Fibroblast of skin of right quadriceps (primary cell): ENCODE measurements at places on chromosomes 13 and 19.
A peak's percentile ranks its signal among the peaks of the same experiment; 100 is the strongest.

GRCh38 chr19:50729894-50730293 is 6.7 kb downstream of the CLEC11A start:
- DNase-seq = no peak

DNA sequence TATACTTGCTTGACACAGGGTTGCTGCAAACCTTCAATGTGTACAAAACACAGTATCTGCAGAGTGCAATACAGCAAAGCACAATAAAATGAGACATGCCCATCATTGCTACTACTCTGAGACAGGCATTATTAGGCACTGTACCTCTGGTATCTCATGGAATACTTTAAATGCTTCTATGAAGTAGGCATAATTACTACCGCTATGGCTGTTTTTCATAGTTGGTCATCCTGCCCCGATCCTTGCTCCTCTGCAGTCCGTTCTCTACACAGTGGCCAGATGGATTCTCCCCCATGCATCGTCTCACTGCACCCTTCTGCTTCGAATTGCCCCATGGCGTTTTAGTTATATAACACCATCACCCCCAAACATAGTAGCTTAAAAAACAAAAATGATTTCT is 83.0 kb upstream of the UBL3 start:
- DNase-seq = no peak

DNA sequence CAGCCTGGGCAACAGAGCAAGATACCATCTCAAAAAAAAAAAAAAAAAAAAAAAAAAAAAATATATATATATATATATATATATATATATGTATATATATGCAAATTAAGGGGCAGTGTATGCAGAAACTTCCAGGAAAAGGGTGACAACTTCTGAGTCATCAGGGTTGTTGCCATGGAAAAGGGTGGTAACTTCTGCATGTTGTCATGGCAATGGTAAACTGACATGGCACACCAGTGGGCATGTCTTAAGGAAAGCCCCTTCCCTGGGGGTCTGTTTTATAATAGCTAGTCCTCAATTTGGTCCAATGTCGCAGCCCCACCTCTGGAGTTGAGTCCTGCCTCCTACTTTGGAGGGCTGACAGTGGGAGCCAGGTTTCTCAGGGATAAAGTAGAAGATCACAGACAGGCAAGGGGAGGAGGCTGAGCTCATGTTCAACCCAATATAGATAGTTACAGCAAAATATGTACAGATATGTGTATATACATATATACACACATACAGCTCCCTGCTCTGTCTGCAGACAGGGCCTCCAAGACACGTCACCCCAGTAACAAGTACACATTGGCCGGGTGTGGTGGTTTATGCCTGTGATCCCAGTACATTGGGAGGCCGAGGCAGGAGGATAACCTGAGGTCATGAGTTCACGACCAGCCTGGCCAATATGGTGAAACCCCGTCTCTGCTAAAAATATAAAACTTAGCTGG is 7.2 kb upstream of the FCHO1 start:
- DNase-seq = peak; percentile 49

- DNase-seq = no peak
Observed at GRCh38 chr19:45668342-45668871, 386 bp downstream of the GIPR start.

- no peak for DNase-seq
Observed at GRCh38 chr19:1507192-1507660, 5.6 kb downstream of the ADAMTSL5 start.

- no peak for DNase-seq
Observed at GRCh38 chr13:34935841-34936240, 6.2 kb upstream of the NBEA start.

- no peak for DNase-seq
Observed at GRCh38 chr13:37599519-37599918, 951 bp upstream of the POSTN start.

- no peak for DNase-seq
Observed at GRCh38 chr13:62280590-62280989, 864.9 kb upstream of the PCDH20 start.

DNA sequence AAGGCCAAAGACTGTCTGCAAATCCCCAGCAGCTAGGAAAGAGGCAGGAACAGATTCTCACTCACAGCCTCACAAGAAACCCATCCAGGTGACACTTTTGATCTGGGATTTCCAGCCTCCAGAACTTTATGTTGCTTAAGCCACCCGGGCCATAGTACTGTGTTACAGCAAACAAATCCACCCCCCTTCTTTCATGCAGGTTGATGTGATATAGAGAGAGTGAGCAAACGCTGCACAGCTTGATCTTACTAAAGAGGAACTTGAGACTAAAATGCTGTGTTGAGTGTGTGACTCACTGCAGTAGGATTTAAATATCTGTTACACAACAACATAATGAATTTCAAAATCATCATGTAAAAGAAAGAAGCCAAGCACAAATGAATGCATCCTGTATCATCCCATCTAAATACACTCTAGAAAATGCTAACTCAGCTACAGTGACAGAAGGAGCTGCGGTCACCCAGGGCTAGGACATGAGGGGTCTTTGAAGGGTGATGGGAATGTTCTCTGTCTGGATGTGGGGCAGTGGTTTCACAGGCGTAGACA is 32.2 kb downstream of the RCBTB2 start:
- peak; percentile 88 for DNase-seq

DNA sequence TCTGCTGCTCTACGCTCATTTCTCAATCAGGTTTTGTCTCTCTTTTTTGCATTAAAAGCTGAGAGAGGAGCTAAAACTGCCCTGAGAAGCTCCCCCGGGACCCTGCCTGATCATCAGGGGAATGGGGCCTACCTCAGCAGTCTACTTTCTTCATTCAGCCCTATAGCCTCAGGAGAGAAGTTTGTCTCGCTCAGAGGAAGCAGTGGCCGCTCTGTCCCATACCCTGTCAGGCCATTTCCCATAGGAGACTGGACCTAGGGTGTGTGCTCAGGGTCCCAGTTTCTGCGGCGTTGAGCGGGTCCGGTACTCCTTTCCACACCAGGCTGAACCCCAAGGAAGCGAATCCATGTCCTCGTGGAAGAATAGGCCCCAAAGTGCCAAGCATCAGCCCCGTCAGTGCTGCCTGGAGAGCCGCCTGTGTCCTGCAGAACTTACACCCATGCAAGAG is 21.7 kb downstream of the UBE2L5 start:
- no peak for DNase-seq

DNA sequence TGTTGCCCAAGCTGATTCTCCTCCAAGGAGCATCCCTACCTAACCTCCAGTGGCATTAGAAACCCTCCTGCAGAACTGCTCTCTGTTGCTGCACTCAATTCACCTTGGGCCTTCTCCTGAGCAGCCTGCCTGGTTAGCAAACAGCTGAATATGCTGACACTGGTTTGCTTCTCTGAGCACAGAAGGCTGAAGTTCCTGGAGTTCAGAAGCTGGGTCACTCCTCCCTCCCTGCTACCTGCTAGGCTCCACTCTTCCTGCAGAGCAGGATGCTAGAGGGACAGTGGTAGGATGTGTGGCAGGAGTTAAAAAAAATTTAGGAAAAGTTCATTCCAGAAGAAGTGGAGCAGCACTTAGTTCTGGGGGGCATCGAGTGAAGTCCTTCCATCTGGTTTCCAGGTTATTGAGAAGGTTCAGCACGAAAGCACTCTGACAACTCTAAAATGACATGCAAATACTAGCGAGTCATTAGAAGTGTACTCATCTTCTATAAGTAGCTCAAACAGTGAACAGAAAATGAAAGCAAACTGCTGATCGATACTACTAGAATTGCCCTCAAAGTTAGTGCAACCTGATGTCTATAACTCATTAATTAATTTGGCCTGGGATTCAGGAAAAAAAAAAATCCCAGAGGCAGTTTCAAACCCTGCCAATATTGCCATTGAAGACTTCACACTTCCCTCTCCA is 293.7 kb downstream of the POU4F1 start:
- DNase-seq = no peak

- DNase-seq = no peak
Observed at GRCh38 chr19:2416321-2417097, 10.9 kb downstream of the TIMM13 start.

DNA sequence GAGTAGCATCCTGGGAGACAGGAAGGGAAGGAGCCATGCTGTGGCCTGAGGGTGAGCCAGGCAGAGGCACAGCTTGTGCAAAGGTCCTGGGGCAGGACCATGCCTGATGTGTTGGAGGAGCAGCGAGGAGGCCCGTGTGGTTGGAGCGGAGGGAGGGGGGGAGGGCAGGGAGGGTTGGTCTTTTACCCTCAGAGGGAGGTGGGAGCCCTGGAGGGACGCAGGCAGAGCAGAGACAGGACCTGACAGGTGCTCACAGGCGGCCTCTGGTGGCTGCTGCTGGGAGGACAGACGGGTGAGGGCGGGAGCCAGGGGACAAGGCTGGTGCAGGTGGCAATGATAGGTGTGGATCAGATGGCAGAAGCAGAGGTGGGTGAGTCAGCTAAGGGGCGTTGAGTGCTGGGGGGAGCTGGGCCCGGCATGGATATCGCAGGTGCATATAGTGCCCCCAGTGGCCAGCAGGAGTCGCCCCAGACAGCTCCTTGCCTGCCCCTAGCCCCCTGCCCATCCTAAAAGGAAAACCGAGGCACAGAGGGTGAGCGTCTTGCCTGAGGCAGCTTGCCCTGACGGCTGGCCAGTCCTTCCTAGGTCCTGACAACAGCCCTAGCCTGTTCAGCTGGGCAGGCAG is 9.8 kb upstream of the GNA15 start:
- peak; percentile 20 for DNase-seq

- no peak for DNase-seq
Observed at GRCh38 chr13:39385154-39385553, 217.8 kb downstream of the LHFPL6 start.

DNA sequence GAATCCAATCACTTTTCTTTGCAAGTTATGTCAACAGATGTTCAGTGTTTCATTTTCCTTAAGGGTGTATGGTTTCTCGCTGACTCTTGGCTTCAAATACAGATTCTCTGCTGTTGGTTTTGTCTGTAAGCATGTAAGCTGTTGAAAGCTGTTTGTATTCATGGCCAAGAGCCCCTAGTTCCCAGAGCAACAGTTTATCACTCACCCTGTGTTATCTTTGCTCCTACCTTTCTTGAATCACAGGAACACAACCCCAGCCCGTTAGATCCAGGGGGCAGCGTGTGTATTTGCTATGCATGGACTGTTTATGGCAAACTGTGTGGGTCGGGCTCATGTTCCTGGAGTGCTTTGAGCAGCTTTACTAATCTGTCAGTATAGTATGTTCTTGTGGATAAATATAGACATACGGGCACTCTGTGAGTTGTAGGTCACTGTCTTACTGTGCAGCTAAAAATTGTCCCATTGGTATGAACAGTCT is 28.9 kb downstream of the FRY start:
- DNase-seq = no peak

GRCh38 chr19:38135150-38135998 is 88.6 kb downstream of the DPF1 start:
- no peak for DNase-seq

GRCh38 chr13:75479102-75479740 is 2.7 kb downstream of the TBC1D4 start:
- no peak for DNase-seq

GRCh38 chr13:30615866-30616541 is 1.7 kb upstream of the USPL1 start:
- DNase-seq = peak; percentile 32

GRCh38 chr13:46343279-46343994 is 43.6 kb downstream of the RUBCNL start:
- DNase-seq = no peak

DNA sequence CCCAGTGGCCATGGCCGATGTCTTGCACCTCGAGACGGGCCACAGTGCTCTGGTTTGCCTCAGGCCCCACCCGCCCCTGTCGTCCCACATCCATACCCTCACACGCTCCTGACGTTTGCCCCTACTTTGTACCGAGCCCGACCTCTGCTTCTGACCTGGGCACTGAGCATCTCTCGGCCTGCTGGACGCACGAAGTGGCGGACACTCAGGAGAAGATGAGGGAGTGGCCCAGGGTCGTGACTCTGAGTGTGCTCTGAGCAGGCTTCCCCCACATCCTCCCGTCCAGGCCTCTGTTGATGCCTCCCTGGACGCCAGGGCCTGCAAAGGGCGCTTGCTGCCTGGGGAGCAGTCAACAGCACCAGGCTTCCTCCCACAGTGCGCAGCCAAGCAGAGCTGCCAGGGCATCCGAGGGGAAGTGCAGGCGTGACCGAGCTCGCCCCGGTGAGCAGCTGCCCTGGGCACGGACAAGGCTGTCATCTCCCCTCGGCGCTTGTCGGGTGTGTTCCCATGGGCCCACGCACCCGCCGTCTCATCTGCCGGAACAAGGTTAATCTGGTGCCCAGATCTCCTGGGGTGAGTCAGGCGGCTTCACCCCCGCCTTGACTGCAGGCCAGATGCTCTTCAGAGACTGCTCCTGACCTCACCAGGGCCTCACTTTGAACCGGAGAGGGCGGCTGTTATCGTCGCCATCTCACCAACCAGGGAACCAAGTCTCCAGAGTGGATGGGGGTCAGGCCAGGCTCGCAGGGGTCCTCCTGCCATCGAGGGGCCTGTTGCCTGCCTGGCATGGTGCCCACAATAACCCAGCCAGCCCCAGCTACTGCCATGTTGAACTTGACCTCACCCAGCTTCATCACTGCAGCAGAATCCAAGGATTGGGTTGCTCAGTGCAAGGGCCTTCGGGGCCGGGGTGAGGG is 27.2 kb downstream of the COMP start:
- DNase-seq = peak; percentile 53

DNA sequence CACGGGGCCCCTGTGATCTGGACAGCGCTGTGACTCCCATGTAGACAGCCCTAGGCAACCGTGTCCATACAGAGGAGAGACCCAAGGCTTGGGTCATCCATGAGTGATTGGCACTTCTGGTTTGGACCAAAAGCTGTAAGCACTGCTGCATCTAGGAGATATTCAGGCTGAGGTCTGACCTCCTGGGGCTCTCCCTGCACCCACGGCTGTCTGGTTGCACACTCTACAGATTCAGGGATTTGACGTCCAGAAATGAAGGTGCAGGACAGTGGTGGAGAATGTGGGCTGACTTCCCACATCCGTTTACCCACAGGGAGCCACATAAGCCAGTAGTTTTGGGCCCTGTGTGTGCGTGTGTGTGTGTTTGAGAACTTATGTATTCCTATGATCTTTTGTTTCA is 76.2 kb upstream of the ARHGEF7 start:
- DNase-seq = no peak

DNA sequence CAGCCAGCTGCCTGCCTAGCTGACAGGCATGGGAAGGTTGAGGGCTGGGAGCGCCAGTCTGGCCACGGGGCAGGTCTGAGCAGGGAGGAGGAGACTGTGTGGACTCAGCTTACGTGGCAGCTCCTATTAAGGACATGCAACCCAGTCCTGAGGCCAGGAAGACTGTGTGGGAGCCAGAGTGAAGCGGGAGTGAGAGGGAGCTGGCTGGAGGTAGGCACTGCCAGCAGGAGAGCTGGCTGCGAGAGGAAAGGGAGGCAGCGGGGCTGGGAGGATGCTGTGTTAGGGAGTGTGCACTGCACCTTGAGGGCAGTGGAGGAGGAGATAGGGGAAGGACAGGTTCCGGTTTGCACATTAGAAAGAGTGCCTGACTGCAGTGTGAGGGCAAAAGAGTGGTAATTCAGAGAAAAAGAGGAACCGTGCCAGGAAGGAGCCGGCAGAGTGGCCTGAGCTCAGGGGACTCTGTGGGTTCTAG is 99.2 kb downstream of the SLC7A1 start:
- no peak for DNase-seq

DNA sequence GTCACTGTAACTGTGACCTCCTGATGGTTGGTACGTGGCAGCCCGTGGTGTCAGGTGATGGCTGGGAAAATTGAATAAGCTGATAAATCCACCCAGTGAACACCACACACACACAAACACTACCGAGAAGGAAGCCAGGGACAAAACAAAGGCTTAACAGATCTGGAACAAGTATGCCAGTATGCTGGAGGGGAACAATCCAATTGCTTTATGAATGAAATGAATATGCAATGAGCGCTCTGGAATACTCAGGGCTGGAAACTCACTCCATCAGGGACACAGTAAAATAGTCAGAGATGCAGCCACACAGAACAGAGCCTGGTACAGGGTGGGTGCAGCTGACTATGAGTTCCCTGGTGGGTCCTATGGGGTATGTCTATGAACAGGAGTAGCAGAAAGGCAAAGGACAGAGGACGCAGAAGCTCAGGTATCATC is 16.7 kb downstream of the TMTC4 start:
- DNase-seq = no peak
